ENCODE measurements at places on chromosomes 11 and 22.

DNA sequence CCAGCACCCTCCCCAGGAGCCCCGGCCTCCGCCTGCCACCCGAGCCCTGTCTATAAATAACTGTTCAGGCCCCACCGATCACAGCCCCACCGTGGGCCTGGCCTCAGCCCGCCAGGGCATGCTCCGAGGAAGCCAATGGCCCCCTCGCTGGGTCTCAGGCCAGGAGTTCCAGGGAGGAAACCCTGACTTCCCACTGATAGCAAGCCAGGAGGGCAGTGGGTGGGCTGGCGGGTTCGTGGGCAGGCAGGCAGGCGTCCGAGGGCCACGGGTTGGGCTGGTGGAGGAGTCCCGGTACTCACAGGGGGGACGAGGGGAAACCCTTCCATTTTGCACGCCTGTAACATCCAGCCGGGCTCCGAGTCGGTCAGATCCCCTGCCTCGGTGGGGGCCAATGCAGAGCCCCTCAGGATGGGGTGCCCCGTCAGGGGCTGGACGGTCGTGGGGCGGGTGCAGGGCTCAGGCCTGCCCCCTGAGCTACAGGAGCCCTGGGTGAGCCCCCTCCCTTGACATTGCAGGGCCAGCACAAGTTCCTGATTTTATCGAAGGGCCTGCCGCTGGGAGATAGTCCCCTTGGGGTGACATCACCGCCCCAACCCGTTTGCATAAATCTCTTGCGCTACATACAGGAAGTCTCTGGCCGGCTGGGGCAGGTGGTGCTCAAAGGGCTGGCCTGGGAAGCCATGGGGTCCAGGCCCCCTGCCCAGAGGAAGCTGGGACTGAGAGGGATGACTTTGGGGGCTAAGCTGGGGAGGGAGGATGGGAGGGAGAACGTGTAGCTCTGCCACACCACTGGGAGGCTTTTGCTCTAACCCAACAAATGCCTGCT is at the start of gene SPI1:
TSS of gene SPI1 (minus strand) at position 538 of the 826 bp plus-strand sequence. CDS start at position 344, 194 bp downstream.
- peak; percentile 94 for DNase-seq

GRCh38 chr11:117613521-117613920 is 183.5 kb downstream of the DSCAML1 start:
- no peak for DNase-seq

- DNase-seq: peak; percentile 43
Observed at GRCh38 chr11:68498321-68498720, 37.8 kb downstream of the PPP6R3 start.

- peak; percentile 48 for DNase-seq
Observed at GRCh38 chr11:1763336-1763795, 361 bp downstream of the CTSD start.

GRCh38 chr11:74726547-74727182 is 4.6 kb downstream of the CHRDL2 start:
- DNase-seq: peak; percentile 50

- no peak for DNase-seq
Observed at GRCh38 chr11:123238297-123238696, 43.2 kb upstream of the CLMP start.

GRCh38 chr22:36991206-36991605 is 28.0 kb downstream of the TST start:
- DNase-seq: peak; percentile 39

- peak; percentile 88 for DNase-seq
Observed at GRCh38 chr22:20080445-20080775, 369 bp downstream of the DGCR8 start.

- peak; percentile 89 for DNase-seq
Observed at GRCh38 chr11:85647604-85648299, at the start of gene TMEM126A. TSS of gene TMEM126A (plus strand) at chr11:85647967. CDS start at chr11:85650256, 2,289 bp downstream.

Measured in erythroblast (primary cell).